WTC11 (cell line): ENCODE measurements at places on chromosomes 16 and 17.

DNA sequence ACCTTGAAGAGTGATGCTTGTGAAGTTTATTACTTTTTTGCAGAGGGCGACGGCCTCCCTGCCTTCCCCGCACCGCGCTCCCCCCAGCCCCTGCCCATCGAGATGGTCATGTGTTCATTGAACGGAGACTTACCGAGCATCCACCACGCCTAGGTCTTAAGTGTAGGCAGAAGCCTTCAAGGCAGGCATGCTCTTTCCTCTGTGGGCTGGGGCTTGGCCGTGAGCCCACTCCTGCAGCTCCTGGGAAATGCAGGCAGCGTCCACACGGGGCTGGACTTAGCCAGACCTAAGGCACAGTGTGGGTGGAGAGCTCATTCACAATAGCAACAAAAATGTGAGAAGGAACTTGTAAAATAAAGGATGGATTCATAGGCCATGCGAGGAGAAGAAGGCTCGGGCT, 19.2 kb downstream of the RNF213 start:
- DNase-seq = no peak

- DNase-seq = no peak
Measured at GRCh38 chr16:78549366-78549765, 449.9 kb downstream of the WWOX start.

DNA sequence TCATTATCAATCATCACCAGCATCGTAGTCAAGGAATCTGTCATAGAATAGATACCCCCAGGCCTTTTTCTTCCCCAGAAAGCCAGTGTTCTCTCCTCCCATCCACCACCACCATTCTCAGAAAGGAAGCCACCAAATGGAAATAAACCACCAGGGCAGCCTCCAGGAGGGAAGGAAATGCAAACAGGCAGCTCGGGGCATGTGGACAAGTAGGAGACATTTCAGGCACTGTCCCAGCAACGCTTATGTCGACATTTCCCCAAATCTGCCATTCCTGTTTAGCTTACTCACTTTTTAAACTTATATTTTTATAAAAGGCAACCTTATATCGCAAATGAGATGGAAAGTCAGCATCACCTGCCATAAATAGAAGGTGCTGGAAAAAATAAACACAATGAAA, 15.8 kb downstream of the EMP2 start:
- DNase-seq = no peak

GRCh38 chr17:82365606-82366295, 5.8 kb upstream of the UTS2R start:
- no peak for DNase-seq

GRCh38 chr17:41773731-41774193, 12.7 kb downstream of the JUP start:
- no peak for DNase-seq

DNA sequence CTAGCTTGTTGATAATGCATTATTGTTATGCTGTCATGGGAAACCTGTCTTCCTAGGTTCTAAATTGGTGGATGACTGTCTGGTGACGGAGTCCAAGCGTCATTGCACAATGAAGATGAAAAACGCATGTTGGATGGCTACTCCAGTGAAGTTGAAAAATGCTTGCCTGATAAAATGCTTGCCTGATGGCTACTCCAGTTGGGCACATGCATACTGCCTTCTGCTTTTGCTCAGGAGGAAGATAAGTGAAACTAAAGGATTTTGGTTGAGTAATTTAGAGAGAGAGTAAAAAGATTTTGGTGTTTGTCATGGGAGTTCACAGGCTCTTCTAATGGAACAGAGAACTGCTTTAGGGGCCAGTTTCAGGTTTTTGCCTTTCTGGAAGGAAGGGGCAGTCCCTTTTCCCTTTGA, 118.6 kb downstream of the PRKCA start:
- no peak for DNase-seq

- no peak for DNase-seq
Measured at GRCh38 chr17:80792373-80792781, 199.3 kb upstream of the CHMP6 start.

- DNase-seq = peak; percentile 85
Measured at GRCh38 chr16:13866073-13866472, 53.9 kb upstream of the ERCC4 start.

DNA sequence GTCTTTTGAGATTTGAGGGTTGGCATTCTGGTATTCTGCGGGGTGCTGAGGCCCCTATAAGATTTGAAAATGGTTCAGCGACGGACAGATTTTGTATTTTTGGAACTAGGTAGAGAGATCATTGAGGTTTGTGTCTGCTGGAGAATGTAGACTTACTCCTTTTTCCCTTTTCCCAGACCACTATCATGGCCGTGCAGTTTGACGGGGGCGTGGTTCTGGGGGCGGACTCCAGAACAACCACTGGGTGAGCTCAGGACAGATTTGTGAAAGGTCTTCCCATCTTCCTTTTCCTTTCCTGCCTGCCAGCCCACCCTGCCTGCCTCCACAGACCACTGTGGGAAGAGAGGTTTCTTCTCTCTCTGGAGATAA, 572 bp downstream of the PSMB6 start:
- DNase-seq = peak; percentile 43

GRCh38 chr16:74117798-74118197, 178.8 kb upstream of the PSMD7 start:
- DNase-seq = no peak

DNA sequence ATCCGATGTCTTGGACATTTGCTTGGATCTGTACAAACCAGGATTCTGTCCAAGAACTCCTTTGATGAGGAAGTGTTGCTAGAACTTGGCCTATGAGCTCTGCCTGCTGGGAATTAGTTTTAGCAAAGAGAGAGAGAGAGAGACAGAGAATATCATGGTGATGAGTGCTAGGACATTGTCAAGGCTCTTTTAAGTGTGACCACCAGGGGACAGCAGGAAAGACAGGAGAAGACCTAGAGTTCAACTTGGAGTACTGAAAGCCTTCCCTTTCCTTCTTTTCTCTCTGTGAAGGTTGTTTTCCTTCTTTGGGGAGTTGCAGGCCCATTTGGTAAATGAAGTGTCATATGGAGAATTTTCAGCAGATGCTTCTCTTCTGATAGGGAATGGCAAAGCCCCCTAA, 389.2 kb upstream of the HSBP1 start:
- no peak for DNase-seq

- DNase-seq = no peak
Measured at GRCh38 chr16:81327011-81327410, 12.2 kb downstream of the GAN start.

GRCh38 chr17:21161498-21162393, 35.0 kb downstream of the DHRS7B start:
- DNase-seq = no peak

GRCh38 chr17:63405741-63406261, 40.3 kb downstream of the CYB561 start:
- no peak for DNase-seq

DNA sequence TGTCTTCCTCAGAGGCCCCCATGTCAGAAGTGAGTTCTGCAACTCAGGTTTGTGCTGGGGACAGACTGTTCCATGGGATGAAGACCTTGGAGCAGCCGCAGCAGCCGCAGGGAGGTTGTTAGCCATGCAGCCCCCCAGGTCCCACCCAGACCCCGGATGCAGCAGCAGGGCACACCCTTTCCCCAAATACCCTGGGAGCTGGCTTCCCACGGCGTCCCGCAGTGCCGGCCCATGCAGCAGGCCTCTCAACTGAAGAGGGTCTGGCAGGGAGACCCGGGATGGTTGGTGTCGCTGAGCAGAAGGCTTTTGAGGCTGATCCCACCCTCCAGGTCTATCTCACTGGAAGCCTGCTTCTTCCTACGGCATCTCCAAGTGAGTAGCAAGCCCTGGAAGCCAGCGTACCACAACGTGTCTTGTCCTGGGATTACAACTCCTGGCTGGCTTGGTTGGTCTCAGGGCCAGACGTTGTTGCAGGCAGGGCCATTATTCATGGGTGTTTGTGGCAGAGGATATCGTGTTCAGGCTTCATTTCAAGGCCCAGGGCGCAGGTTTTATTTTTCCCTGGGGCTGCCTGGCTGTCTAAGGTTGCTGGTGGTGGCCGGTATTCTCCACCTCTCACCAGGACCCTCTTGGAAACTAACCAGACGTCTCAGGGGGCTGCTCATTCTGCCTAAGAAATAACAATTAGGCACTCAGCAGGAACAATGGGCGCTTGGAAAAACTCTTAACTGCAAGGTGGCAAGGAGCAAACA, 223.2 kb downstream of the C16orf95 start:
- DNase-seq = no peak

- DNase-seq = no peak
Measured at GRCh38 chr16:49085686-49086085, 196.0 kb downstream of the CBLN1 start.

DNA sequence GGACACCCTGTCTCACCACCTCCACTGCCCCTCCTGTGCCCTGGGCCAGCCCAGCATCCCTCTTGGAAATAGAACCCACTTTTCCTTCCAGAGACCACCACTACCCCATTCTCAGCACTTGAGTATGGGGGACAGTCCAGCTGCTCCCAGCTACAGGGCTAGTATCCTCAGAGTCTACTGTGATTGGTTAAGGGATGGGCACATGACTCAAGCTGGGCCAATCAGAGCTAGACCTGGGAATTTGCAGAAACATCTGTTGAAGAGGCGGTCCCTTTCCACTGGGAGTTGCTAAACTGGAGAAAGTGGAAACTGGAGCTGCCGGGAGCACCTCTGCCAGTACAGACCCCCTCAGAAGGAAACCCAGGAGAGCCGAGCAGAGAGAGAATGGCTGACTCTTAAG, 156.6 kb downstream of the GSG1L start:
- DNase-seq = no peak

GRCh38 chr17:57135026-57135788, 50.2 kb downstream of the AKAP1 start:
- DNase-seq = no peak

- no peak for DNase-seq
Measured at GRCh38 chr17:49349541-49349940, 12.5 kb downstream of the ZNF652 start.

- no peak for DNase-seq
Measured at GRCh38 chr16:51287121-51287755, 136.2 kb upstream of the SALL1 start.

DNA sequence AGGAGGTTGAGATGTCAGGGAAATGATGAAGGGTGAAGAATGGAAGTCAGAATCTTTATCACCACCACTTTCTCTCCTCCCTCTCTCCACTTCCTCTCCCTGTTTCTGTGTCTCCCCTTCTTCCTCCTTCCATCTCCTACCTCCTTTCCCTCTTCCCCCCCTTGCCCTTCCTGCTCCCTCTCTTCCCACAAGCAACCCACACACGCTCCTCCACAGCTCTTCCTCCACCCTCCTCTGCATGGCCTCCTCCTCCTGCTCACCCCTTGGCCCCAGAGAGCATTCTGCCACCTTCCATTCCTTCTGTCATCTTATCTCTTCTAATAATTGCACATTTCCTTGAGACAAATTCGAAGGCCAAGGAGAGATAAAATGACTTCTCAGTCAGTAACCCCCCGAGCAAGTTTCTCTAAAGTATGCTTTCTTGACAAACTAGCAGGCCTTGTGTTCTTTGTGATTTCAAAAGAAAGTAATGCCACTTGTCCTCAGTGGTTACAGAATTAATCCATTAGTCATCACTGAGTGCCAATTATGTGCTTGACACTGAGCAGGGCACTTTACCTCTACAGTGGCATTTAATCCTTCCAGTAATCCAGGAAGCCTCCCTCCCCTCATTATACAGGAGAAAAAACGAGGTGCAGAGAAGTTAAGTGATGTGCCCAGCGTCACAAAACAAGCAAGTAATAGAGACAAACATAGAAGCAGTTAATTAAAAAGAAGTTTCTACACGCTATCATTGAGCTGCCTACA, 72.3 kb upstream of the CCL1 start:
- DNase-seq = no peak

- DNase-seq = peak; percentile 89
Measured at GRCh38 chr16:31215287-31216162, 1.4 kb downstream of the PYDC1 start.

- DNase-seq = no peak
Measured at GRCh38 chr16:87407511-87408112, 15.5 kb downstream of the MAP1LC3B start.

DNA sequence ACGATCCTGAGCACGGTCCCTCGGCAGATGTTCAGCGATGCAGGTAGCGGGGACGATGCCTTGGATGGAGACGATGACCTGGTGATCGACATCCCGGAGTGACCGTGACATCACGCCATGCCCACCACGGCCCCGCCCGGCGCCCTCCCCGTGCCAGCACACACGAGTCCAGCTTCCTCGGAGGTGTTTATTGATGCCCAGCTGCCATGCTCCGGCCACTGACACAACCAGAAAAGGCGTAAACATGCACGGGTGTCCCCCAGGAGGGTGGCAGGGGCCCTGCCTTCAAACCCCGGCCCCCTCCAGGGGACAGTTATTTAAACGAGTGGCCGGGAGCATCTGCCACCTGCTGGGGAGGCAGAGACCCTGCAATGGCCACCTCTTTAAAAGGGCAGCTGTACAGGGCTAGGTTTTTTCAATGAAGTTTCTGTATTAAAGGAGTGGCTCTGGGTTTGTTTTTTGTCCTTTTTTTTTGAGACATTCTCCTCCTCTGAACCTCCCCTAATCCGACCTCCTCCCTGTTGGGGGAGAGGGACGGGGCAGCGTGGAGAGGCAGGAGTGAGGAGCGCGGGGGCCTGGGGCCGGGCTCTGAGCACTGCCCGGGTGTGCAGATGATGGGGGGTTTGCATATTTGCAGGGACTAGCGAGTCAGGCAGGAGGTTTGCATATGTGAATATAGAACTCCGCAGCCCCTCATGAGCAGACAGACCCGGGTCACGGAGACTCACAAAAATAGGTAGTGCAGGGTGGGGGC, 5.3 kb downstream of the DOC2A start:
- DNase-seq = no peak

GRCh38 chr16:8620535-8620934, 963 bp upstream of the METTL22 start:
- no peak for DNase-seq

GRCh38 chr16:27543801-27544200, 5.9 kb downstream of the GTF3C1 start:
- DNase-seq = no peak

DNA sequence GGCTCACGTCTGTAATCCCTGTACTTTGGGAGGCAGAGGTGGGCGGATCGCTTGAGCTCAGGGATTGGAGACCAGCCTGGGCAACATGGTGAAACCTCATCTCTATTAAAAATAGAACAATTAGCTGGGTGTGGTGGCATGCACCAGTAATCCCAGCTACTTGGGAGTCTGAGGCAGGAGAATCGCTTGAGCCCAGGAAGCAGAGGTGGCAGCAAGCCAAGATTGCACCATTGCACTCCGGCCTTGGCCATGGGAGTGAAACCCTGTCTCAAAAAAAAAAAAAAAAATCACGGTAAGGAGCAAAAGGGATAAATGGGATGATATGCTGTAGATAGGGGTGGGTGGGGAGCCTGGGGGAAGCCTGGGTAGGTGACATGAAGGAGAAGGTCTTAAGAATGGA, 20.4 kb upstream of the TMEM98 start:
- DNase-seq = no peak

- DNase-seq = no peak
Measured at GRCh38 chr16:66425651-66426050, 1.4 kb upstream of the BEAN1 start.
